ENCODE measurements at places on chromosomes 12 and 14. TPM values are rescaled to one million over a fixed set of nuclear protein-coding genes. Genes with fewer than 3 reads are reported as not detected.

The ARHGEF25 gene
- total RNA-seq: 35.9 TPM

The NKX2-8 gene
- total RNA-seq: not detected

The TMEM30B gene
- total RNA-seq: 141 TPM

The APEX1 gene
- 111 TPM for total RNA-seq

The PMCH gene
- total RNA-seq: not detected

The ESPL1 gene
- total RNA-seq: 25.3 TPM

GRCh38 chr14:100609941-100610391 is 22.7 kb upstream of the BEGAIN start:
- H3K4me3 ChIP-seq: no peak overlapping the region
- H3K27me3 ChIP-seq: no peaks in the 10 kb centered on the region
- no peaks in the 10 kb centered on the region for H3K36me3 ChIP-seq
- DNase-seq: no peak

DNA sequence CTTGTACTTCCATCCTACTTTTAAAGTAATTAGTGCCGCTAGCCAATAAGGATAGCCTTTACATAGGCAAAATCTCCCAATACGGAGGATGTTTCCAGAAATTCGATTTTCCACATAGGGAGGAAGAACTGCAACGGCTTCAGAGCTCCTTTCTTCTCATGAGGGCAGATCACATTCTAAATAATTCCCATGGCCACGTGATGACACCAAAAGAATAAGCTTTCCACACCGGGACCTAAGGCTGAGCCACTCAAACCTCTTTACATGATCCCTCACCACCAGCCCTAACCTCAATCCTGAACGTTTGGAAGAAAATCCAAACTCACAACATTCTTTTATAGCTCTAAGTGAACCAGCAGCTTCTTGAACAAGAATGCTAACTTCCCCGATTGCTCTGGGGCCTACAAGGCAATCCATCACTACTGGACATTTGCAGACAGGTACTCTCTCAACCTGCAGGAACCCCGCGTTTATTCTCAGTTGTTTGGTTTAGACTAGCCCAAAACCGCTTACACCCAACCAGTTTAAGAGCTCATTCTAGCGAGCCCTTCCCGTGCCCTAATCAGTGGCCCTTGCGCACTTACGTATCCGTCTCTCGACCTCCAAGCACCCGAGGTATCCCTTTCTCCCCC is 884 bp downstream of the CAPRIN2 start:
- no peaks in the 10 kb centered on the region for H3K36me3 ChIP-seq
- H3K27ac ChIP-seq: peak overlapping the region; percentile 90
- DNase-seq: no peak
- H3K27me3 ChIP-seq: no peaks in the 10 kb centered on the region
- peaks cover 6% of the 10 kb centered on the region for H3K4me1 ChIP-seq
- H3K4me3 ChIP-seq: peak overlapping the region; percentile 90

DNA sequence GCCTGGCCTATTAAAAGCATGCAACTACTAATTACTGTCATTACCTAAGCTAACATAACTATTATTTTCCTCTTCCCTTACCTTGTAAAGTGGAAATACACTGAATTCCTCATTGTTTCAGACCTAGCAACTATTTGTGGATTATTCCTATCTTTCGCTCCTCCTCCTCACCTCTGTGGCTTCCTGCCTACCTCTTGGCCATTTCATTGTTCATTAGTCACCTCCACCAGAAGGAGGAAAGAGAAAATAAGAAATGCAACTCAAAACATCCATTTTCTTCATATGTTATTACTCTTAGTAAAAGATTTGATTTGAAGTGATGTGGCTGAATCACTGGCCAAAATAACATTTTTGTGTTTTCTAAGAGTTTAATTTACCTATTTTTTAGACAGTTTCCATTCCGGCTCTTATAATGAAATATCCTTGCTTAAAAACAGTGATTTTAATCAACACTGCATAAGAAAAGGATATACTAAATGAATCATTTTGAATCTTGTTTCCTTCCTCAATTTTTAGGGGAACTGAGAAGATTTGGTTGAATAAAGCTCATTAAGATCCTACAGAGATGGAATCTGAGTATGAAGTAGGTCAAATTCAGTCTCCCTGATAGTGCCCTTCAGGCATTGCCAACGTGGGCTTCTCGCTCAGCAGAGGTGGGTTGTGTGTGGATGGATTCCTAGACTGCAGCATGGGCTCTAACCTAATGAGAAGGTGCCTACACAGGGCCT is 27.6 kb upstream of the ARHGAP5 start:
- no peaks in the 10 kb centered on the region for H3K4me1 ChIP-seq
- no peak overlapping the region for H3K4me3 ChIP-seq
- H3K36me3 ChIP-seq: no peaks in the 10 kb centered on the region
- no peak overlapping the region for H3K27ac ChIP-seq

DNA sequence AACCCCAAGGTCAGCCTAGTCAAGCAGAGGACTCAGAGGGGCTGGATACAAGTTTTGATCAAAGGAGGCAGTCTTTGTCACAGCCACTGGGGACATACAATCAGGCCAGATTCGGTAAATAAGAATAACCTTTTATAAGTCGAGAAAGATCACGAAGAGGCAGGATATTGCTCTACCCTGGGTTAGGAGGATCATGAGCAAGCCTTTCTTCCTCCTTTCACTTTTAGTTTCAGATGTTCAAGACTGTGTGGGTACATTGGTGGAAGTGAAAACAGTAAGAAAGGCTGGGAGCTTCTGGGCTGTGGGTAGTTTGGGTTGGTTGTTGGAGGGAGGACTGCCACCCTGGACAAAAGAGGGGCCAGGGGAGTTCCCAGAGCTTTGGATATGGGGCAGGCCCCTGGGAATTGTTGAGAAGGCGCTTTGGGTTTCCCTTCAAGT is 127.7 kb downstream of the SNAPC1 start:
- H3K27me3 ChIP-seq: no peaks in the 10 kb centered on the region
- H3K4me3 ChIP-seq: no peak overlapping the region
- no peaks in the 10 kb centered on the region for H3K4me1 ChIP-seq

DNA sequence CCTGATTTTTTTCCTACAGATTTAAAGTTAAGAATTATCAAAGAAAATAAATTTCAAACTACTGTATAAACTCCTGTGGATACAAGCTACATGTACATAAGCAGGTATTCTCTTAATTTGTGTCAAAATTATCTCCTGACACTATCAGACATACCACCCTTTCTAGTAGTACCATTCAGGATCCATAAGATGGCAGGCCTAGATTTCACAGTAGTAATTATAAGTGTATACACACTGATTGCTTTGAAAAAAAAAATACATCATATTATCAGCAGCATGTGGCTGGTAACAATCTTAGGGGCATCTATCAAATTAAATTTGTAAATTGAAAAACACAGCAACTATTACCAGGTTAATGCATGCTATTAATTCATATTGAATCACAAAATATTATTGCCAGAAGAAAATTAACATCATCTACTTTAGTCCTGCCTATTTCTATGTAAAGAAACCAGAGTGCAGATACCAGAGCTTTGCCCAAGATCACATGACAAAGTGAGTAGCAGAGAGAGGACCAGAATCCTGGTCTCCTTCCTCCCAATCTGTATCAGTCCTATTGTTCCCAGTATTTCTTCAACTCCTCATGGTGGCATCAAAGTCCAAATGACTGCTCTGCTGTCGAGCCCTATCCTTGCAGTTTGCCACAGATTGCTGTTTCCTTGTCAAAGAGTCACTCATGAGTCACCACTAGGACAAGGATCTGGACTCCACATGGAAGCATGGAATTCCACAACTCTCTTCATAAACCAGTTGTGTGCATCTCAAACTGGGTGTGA is 27.7 kb upstream of the CALM1 start:
- H3K4me1 ChIP-seq: peaks cover 6% of the 10 kb centered on the region
- H3K27me3 ChIP-seq: no peaks in the 10 kb centered on the region
- no peaks in the 10 kb centered on the region for H3K36me3 ChIP-seq
- no peak overlapping the region for H3K4me3 ChIP-seq

GRCh38 chr14:69107407-69108003 is 45.4 kb downstream of the DCAF5 start:
- peak; percentile 33 for DNase-seq
- H3K27me3 ChIP-seq: no peaks in the 10 kb centered on the region
- H3K4me1 ChIP-seq: peaks cover 12% of the 10 kb centered on the region
- H3K4me3 ChIP-seq: no peak overlapping the region
- no peaks in the 10 kb centered on the region for H3K36me3 ChIP-seq

DNA sequence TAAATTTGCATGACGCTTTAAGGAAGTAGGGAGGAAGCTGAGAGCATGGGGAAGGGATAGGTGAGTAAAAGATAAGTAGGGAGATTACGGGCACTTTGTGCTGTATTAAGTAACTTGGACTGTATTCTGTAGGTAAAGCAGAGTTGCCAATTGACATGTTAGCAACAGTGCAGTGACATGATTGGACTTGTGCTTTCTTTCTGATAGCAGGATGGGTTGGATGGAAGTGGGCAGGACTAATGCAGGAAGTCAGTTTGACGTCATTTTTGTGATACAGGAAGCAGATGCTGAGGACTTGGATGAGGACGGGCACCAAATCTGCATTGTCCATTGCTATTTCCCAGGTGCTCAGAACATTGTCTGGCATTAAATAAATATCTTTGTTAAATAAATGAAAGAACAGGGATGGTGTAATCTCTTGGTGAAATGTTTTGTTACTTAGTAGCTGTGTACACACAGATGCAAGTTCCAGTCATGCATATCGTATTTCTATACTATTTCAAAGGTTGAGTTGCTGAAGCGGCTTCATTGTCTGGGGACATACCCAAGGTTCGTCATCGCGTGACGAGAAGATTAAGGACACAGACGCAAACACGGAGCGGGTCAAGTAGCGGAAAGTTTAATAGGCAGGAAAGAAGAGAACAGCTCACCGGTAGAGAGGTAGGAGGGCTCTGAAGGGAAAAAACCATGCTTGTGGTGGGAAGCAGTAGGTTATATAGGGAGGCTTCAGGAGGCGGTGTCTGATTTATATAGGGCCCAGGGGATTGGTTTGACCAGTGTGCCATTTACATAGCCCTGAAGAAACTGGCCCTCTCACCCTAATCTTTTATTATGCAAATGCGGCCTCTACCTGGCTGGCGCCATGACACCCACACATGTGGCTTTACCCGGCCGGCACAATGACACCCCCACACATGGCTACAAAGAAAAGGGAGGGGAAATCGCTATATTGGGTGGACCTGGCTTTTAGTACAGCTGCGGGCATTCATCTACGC is 30.7 kb downstream of the GUCY2C start:
- no peak overlapping the region for H3K4me3 ChIP-seq
- no peaks in the 10 kb centered on the region for H3K36me3 ChIP-seq
- no peak overlapping the region for H3K27ac ChIP-seq
- no peak for DNase-seq
- H3K4me1 ChIP-seq: peaks cover 4% of the 10 kb centered on the region
- H3K27me3 ChIP-seq: no peaks in the 10 kb centered on the region

DNA sequence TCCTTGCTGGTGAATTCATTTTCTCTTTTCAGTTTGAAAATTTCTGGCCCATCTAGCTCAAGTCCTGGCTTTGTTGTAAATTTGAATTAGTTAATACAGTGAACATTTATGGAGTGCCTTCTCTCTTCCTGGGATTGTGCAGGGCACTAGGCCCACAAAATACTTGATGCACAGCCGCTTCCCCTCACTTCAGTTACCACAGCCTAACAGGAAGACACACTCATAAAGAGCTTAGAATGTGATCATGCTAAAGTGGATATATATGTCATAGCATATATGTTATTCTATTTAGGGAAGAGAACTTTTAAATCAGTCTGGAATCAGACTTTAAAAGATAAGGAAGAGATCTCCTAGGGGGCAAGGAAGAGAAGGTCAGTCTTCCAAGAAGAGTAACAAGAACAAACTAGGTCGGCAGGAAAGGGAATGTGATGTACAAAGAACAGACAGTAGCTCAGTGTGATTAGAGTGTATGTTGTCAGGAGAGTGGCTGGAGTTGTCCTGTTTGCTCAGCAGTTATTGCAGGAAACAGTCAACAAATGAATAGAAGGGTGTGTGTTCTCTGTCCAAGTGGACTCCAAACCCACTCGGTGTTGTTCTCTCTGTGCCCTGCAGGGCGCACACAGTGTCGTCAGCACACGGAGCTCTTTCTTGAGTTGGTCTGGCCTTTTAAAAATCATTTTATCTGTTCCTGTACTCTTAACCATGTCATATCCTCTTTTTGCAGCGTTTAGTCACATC is 74.4 kb downstream of the DAAM1 start:
- DNase-seq: peak; percentile 61
- H3K27me3 ChIP-seq: no peaks in the 10 kb centered on the region
- H3K36me3 ChIP-seq: no peaks in the 10 kb centered on the region
- H3K4me1 ChIP-seq: no peaks in the 10 kb centered on the region

GRCh38 chr14:58540749-58541632 is 96.8 kb upstream of the DACT1 start:
- no peaks in the 10 kb centered on the region for H3K4me1 ChIP-seq
- H3K27me3 ChIP-seq: no peaks in the 10 kb centered on the region
- H3K4me3 ChIP-seq: no peak overlapping the region
- no peak overlapping the region for H3K27ac ChIP-seq
- no peaks in the 10 kb centered on the region for H3K36me3 ChIP-seq

DNA sequence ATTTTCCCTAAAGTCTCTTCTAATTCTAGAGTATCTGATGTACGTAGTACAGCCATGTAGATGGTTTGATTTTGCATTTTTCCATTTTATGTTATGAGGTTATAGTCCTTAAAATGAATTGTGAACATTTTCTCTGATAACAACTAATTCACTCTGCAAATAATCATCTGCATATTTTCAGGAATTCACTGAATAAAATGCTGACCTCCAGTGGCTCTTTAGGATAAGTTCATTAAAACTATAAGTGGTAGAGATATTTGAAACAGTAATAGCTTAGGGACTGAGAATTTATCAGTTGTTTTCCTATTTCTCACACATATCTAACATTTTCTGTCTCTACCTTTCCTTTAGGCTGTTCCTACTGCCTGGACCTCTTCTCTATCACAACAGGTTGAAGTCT is 4.4 kb downstream of the MSRB3 start:
- no peak for DNase-seq
- no peaks in the 10 kb centered on the region for H3K36me3 ChIP-seq
- no peaks in the 10 kb centered on the region for H3K4me1 ChIP-seq
- H3K4me3 ChIP-seq: no peak overlapping the region
- H3K27ac ChIP-seq: no peak overlapping the region

- H3K36me3 ChIP-seq: no peaks in the 10 kb centered on the region
- peaks cover 47% of the 10 kb centered on the region for H3K4me1 ChIP-seq
- no peaks in the 10 kb centered on the region for H3K27me3 ChIP-seq
- no peak for DNase-seq
Measured at GRCh38 chr12:124687174-124687902, 119.9 kb upstream of the NCOR2 start.

DNA sequence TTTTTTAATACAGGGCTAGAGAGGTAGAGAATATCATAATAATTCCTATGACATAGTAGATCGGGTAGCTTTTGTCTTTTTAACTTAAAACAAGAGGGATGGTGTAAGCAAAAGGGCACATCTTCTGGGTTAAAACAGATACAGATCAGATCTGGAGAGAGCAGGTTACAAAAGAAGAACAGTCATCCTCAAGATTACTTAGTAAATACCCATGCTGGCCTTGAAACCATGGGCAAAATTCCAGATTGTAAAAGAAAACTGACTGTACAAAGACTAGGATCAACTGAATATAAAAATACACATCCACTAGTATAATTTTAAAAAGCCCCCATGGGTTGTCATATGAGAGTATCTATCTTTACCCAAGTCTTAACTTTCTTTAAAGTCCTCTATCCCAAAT is 76.7 kb downstream of the MED13L start:
- H3K27ac ChIP-seq: no peak overlapping the region
- DNase-seq: no peak
- H3K36me3 ChIP-seq: no peaks in the 10 kb centered on the region
- peaks cover 50% of the 10 kb centered on the region for H3K4me1 ChIP-seq
- H3K27me3 ChIP-seq: no peaks in the 10 kb centered on the region

All from transverse colon (tissue), 4 donors.